Astrocyte of the cerebellum (primary cell): ENCODE measurements at places on chromosomes 4 and X.
A peak's percentile ranks its signal among the peaks of the same experiment; 100 is the strongest.

GRCh38 chrX:150769408-150769807 lies 76.2 kb downstream of the MTMR1 start:
- no peak for DNase-seq

GRCh38 chrX:120302434-120302833 lies 8.8 kb downstream of the TMEM255A start:
- DNase-seq, result no peak

- no peak for DNase-seq
Observed at GRCh38 chr4:123092586-123092985, 170.2 kb upstream of the NUDT6 start.

GRCh38 chrX:40266490-40267333 lies 169.0 kb upstream of the BCOR start:
- no peak for DNase-seq

- no peak for DNase-seq
Observed at GRCh38 chr4:10727140-10727880, 42.7 kb upstream of the CLNK start.

- DNase-seq, result no peak
Observed at GRCh38 chrX:71454222-71454621, 78.7 kb upstream of the OGT start.

DNA sequence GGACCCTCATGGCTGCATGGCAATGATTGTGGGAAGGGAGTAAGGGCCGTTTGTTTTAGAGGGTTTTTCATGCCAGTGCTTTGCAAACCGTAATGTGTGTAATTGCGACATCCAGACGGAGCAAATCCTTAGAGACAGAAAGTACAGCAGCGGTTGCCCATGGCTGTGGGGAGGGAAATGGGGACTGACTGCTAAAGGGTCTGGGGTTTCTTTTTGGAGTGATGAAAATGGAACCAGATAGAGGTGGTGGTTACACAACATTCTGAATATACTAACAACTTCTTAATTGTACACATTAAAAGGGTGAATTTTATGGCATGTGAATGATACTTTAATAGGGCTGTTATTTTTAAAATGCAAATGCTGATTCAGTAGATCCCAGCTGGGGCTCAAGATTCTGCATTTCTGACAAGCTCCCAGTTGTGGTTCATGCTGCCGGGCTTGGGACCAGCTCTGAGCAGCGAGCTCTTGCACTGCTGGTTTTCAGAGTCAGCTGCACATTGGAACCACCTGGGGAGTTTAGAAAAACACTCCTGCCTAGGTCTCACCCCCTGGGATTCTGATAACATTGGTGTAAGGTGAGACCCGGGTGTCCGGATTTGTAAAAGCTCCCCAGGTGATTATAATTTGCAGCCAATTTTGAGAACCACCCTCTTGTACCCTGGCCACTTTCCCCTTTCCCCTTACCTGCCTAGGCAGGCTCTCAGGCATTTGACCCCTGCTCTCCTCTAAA lies 47.7 kb downstream of the PRPS1 start:
- no peak for DNase-seq

GRCh38 chrX:17608888-17609287 lies 128.4 kb upstream of the SCML1 start:
- DNase-seq, result no peak

- no peak for DNase-seq
Observed at GRCh38 chr4:89334311-89334710, 26.7 kb upstream of the GPRIN3 start.

- DNase-seq, result no peak
Observed at GRCh38 chr4:123893011-123893981, 496.7 kb downstream of the SPRY1 start.

GRCh38 chr4:112377171-112377570 lies 80.0 kb downstream of the ALPK1 start:
- no peak for DNase-seq

- no peak for DNase-seq
Observed at GRCh38 chr4:52841682-52842456, 20.2 kb upstream of the RASL11B start.

DNA sequence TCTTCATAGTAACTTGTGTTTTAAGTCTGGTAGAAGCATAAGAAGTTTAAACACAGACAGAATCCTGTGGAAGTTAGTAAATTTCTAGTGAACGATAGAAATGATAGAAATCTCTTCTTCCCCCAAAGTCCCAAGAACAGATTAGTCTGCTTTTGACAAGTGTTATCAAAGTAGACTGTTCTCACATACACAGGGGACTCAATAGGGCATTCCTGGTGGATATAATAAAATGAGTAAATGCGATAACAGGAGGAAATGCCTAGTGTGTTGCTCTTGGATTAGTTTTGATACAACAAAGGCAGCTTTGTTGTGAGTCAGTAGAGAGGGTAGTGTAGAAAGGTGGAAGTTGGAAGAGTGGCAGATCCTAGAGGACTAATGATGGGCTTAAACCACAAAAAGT lies 43.5 kb downstream of the CLCN3 start:
- peak; percentile 3 for DNase-seq

GRCh38 chrX:110293658-110294057 lies 24.2 kb downstream of the AMMECR1 start:
- no peak for DNase-seq

GRCh38 chrX:17596546-17597205 lies 140.6 kb upstream of the SCML1 start:
- no peak for DNase-seq

DNA sequence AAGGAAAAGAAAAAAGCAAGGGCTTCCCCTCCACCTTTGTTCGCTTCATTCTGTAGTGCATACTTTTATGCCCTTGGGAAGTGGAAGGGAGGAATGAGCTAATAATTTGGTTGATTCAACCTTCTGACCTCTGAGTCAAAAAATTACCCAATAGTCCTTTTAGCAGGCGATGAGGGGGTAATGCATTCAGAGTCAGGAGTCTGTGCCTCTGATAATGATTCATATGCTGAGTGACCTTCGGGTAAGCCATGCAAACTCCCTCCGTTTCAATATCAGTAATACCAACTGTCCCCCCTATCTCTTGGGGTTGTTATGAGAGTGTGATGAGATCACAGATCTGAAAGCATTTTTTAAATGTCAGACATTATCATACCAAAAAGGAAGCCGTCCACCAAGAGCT lies 41.6 kb upstream of the ACSL4 start:
- DNase-seq, result no peak

DNA sequence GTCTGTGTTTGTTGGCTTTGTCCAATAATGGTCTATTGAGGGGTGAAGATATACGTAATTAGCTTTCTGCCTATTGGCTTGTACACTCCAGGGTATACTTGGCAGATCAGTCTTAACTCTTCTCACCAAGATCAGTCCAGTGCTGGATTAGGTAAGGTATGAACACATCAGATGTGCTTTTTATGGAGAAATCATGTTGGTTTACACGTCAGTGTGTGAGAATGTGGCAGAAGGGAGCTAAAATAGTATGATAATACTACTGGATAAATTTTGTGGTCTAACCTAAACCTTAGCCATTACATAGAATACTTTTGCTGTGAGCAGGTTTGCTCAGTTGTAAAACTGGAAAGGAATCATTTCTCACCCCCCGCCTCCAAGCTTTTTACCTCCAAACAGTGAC lies 4.2 kb downstream of the PDHA1 start:
- DNase-seq, result no peak

DNA sequence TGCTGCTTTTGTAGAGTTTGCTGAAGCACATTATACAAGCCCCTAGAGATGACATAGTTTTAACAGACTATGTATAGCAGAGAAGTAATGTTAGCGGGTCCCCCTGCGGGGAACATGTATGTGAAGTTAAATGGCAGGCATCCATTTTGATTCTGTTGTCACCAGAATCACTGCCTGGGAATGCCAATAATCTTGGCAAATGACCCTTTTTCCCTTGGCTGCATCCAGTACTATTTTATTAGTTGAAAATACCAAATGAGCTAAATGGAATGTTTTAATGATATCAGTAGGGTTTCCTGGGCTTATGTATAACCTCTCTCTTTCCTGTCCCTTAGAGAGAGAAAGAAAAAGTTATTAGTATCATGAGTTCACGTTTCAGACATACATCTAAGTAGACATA lies 93.6 kb downstream of the LIMCH1 start:
- DNase-seq, result no peak

GRCh38 chr4:160414496-160414895 lies 1311.6 kb downstream of the RAPGEF2 start:
- no peak for DNase-seq

DNA sequence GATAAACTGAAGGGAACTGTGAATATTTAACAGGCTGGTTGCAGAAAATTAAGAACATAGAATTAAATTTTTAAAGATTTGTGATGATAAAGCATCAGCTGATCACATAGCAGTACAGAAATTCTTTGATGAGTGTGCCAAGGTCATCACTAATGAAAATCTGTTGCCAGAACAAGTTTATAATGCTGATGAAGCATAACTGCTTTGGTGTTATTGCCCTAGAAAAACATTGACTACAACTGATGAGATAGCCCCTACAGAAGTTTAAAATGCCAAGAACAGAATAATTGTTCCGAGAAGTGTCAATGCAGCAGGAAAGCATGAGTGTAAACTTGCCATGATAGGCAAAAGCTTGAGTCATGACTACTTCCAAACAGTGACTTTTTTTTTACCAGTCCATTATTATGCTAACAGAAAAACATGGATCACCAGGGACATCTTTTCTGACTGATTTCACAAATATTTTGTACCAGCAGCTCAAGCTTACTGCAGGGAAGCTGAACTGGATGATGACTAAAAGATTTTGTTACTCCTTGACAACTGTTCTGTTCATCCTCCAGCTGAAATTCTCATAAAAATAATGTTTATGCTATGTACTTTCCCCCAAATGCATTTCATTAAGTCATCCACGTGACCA lies 1136.6 kb downstream of the FAT4 start:
- DNase-seq, result no peak

DNA sequence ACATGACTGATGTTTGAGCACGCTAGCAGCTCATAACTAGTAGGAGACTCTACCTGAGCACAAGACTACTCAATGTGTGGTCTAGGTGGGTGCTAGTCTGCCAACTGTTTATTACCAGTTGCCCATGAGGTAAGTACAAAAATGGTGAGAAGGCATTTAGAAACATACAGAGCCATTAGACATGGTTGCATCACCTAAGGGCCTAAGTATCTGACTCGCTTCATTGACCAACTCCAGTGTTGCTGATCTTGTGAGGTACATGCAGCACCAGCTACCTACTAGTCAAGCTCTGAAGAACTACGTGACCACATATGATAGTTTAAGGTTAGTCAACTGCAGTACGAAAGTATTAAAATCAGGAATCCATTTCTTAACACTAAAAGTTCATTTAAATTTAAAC lies 39.9 kb downstream of the APBB2 start:
- DNase-seq, result no peak

GRCh38 chrX:20354505-20354904 lies 87.8 kb upstream of the RPS6KA3 start:
- DNase-seq, result no peak

GRCh38 chr4:112910109-112910736 lies 139.2 kb upstream of the ANK2 start:
- DNase-seq, result peak; percentile 75

DNA sequence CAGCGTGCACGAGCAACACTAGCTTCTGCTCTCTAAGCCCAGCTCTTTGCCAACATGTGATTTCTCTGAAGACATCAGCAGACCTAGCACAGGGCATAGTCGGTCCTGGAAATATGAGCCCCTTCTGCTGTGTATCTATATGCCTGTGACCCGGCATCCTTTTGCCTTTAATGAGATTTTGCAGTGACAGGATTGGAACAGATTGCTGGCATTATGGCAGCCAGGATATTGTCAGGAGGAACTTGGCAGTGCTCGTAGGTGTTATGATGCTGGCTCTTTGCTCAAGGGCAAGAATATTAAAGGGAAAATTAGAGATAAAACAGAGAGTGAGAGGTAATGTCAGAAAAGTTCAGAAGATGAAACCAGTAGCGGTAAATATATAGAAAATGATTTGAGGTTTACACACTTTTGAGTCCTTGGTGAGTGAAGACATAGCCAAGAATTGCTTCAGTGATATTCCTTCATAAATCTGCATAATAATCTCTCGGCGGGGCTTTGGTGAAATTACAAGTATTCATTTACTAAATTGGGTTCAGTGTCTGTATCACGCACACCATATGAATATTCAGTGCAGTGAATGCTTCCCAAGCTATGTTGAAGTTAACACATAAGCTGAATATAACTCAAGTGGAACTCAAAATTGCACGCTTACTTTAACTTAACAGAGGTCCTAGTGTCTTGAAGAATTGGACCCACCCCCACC lies 502.1 kb upstream of the NR3C2 start:
- no peak for DNase-seq

DNA sequence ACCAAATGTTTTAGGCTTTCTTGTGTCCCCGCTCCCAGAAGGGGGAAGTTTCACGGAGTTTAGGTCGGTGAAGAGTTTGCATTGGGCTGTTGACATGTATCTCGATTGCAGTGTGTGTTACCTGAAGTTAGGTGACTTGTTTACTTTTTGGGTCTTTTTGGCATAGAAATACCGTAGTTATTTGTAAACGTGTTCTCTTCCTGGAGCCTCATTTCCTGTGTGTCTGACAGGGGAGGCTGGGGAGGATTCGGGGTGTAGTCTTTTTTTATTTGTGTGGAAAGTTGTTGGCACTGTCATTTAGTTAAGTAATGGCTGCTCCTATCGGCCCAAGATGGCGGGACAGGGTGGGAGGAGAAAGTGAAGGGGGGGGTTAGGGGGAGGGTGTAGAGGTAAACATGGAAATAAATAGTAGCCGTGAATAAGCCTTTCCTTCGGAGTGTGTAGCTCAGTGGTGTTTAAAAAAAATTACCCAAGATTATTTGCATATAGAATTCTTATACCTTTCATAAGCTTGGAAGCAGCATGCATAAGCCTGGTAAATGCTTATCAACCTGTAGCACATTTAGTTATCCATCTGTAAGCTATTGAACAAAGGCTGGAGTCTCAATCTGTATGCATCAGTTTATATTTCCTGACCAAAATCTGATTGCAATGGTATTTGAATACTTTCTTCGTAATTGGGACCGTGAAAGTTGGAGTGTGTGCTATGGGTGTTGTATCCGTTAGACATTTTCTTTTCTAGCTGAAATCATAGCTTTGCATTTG lies 1.6 kb downstream of the KDM6A start:
- DNase-seq, result no peak

DNA sequence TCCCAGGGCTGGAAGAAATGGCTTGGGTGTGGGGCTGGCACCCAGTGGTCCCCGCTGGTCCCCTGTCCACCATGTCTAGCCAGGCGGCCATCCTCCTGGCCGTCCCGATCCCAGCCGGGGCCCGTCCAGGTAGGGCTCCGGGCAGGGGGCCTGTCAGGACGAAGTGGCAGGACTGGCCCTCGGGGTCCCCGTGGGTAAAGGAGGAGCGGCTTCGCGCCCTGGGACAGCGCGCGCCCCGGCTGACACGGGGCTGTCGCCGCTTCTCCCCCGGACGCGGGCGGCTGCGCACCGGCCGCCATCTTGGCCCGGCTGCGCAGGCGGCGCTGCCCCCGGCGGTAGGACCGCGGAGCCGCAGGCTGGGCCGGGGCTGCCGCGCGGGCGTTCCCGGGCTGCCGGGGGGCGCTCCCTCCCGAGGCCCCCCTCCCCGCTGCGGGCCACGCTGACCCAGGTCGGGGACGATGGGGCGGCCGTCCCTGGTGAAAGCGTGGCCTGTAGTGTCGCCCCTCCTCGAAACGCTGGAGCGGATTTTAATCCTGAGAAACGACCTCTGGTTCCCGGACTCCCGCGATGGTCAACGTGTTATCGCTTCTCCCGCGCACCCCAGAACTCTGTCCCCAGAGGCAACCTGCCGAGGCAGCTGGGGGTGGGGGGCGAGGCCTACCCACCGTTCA lies 60.4 kb upstream of the BCOR start:
- no peak for DNase-seq
